Left kidney (tissue), 8 donors: ENCODE measurements at places on chromosomes 12 and 14. TPM values are rescaled to one million over a fixed set of nuclear protein-coding genes. Genes with fewer than 3 reads are reported as not detected.

ARPC3 gene
- polyA plus RNA-seq, result 248 TPM

AMDHD1 gene
- 1.5 TPM for polyA plus RNA-seq

ASPG gene
- polyA plus RNA-seq, result 12.3 TPM

GDF11 gene
- 23.0 TPM for polyA plus RNA-seq

SIX6 gene
- polyA plus RNA-seq, result not detected

POP5 gene
- polyA plus RNA-seq, result 65.0 TPM

GRCh38 chr14:104184506-104184905 lies 46.1 kb downstream of the KIF26A start:
- DNase-seq, result no peak

DNA sequence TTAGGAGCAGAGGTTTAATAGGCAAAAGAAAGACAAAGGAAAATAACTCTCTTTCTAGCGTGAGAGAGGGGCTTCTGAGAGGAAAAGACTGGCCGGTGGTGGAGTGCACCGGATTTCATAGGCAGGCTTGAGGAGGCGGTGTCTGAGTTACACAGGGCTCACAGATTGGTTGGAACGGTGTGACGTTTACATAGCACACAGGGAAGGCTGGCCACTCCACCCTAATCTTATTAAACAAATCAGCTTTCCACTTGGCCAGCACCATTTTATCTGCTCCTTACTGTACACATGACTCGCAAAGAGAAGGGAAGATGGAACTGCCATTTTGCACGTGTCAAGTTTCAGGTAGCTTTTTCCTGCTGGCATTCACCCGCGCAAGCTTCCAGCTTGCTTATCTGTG lies 587.7 kb downstream of the RPL10L start:
- no peak for DNase-seq

- no peak for DNase-seq
Measured at GRCh38 chr14:29587046-29587445, 340.6 kb downstream of the PRKD1 start.

GRCh38 chr14:54713379-54713778 lies 146.5 kb downstream of the SAMD4A start:
- no peak for DNase-seq

GRCh38 chr14:58280954-58281787 lies 17.2 kb upstream of the ARID4A start:
- DNase-seq, result no peak

DNA sequence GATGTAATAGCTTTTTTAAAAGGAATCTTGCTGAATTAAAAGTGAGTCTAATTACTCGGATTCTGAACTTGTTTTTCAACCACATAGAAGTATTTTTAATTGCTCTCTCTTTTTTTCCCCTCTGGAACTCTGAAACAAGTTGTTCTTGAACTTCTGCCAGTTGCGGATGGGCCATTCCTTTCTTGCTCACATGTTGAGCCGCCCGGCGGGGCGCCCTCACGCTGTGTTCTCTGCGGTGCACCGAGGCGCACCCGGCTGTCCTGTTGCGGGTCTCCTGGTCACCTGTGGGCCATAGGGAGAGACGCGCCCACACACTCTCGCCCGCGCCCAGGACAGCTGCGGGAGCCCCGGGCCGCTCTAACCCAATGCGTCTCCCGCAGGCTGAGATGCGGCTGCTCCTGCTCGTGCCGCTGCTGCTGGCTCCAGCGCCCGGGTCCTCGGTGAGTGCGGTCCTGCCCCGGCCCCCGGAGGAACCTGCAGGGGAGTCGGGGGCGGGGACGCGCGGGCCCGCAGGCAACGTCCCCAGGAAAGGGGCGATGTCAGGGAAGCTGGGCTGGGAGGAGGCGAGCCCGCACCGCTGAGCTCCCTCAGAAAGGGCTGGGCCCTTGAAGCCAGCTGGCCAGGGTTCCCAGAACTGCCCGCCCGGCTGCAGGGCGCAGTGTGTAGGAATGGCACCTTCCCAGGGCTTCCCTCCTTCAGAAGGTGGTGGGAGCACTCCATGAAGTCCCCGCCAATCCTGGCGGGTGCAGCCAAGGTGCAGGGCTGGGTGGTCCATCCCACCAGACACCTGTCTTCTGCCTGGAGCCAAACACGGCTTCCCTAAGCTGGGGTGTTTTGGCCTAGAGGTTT lies 2.3 kb downstream of the PAPLN start:
- no peak for DNase-seq

- DNase-seq, result no peak
Measured at GRCh38 chr12:2654311-2654710, 140.5 kb upstream of the FKBP4 start.

DNA sequence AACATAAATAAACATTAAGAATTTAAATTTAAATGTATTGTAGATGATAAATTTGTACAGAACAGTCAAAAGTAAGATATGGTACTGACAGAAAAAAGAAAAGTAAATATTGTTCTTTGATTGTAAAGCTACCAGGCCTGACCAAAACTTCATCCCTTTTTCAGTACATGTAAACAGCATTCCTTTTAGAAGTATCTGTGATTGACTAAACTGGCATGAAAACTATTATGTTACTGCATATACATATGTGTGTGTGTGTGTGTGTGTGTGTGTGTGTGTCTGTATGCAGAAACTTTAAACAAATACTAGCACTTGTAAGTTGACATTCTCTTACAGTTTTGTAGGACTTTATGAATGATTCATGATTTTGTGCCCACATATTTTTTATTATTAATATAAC lies 270.9 kb downstream of the C12orf50 start:
- no peak for DNase-seq

- DNase-seq, result no peak
Measured at GRCh38 chr12:55965941-55966407, at the start of gene PMEL. Gene PMEL, minus strand, starts transcription at chr12:55966042. Its CDS starts 31 bp downstream, at chr12:55966011.

DNA sequence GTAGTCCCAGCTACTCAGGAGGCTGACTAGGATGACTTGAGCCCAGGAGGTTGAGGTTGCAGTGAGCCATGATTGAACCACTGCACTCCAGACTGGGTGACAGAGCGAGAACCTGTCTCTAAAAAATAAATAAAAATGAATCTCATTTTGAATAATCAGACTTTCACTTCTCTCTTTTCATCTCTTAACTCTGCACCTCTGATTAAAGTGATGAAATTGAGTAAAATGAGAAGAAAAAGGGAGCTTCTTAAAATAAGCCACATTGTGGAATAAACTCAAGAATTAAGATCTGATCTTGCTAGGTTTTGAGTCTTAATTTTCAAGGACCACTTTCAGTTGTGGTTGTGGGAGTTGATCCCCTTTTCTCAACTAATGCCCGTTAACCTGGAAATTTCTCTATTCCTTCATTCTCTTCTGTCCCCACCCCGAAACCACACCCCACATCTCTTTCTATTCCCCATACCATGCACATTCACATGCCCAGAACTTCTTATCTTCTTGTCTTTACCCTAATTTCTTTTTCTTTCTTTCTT lies 70.9 kb upstream of the ETV6 start:
- DNase-seq, result no peak

GRCh38 chr12:57895389-57896114 lies 45.8 kb upstream of the ATP23 start:
- no peak for DNase-seq

DNA sequence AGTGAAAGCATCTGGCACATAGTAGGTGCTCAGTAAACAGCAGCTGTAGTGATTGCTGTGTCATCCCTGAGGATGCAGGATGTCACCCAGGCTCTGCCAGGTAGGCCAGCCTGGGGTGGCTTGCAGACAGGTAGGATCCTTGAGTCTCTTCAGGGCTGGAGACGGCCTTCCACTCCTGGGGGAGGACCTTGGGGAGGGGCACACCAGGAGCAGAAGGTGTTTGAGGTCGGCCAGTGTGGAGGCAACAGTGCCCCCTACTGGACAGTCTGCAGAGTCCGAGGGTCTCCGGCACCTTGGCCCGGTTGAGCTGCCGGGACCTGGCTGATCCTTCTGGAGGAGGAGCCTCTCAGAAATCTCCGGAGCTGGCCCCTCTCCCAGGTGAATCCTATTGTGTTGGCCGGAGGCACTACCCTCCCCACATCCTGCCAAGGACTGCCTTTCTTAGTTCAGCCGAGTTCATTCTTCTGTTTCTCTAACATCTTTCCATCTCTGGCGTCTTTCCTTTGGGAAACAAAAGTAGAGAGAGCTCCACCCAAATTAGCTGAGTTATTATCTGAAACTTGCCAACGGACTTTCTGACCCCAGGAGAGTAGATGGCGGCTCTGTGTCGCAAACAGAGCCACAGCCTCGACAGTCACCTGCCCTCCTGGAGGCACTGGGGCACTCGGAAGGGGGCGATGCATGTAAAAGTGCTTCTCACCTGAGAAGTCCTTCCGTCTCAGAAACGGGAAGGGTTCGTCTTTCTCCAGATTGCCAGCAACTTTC lies 41.8 kb upstream of the CLMN start:
- no peak for DNase-seq

DNA sequence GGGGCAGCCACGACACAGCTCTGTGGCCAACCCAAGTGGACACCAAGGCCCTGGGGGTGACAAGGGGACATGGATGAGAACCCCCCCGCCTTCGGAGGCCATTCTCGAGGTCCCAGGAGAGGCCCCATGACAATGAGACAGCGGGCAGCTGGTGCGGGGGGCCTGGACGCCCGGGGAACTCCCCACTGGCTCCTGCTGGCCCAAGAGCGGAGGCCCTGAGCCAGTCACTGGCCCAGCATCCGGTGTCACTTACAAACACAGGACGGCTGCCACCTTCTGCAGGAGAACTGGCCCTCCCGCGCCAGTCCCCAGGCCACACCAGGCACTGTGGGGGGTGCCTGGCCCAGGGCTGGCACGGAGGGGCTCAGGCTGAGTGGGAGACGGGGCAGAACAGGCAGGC lies 51.4 kb downstream of the NCOR2 start:
- no peak for DNase-seq

GRCh38 chr14:63362389-63362819 lies 43.7 kb upstream of the GPHB5 start:
- no peak for DNase-seq
